ENCODE measurements at places on chromosomes 6 and 20.

GRCh38 chr6:28597217-28597835, 71.6 kb downstream of the GPX5 start:
- no peak for DNase-seq

DNA sequence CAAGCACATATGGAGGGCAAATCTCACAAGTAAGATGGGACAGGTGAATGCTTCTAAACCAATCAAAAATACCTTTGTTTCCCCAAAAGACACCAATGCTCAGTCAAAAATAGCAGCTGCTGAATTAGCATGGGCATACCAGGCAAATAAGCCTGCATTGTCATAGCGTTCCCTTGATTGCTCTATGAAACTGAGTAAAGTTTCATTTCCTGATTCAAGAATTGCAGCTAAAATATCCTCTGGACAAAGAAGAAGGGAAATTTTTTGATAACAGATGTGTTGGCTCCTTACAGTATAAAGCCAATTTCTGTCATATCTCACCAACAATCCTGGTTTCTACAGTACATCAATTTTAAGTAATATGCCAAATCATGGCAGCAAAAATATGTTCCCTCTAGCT, 3.3 kb upstream of the TMEM14A start:
- no peak for DNase-seq

GRCh38 chr6:94623586-94623985, 953.7 kb upstream of the MANEA start:
- DNase-seq = no peak

DNA sequence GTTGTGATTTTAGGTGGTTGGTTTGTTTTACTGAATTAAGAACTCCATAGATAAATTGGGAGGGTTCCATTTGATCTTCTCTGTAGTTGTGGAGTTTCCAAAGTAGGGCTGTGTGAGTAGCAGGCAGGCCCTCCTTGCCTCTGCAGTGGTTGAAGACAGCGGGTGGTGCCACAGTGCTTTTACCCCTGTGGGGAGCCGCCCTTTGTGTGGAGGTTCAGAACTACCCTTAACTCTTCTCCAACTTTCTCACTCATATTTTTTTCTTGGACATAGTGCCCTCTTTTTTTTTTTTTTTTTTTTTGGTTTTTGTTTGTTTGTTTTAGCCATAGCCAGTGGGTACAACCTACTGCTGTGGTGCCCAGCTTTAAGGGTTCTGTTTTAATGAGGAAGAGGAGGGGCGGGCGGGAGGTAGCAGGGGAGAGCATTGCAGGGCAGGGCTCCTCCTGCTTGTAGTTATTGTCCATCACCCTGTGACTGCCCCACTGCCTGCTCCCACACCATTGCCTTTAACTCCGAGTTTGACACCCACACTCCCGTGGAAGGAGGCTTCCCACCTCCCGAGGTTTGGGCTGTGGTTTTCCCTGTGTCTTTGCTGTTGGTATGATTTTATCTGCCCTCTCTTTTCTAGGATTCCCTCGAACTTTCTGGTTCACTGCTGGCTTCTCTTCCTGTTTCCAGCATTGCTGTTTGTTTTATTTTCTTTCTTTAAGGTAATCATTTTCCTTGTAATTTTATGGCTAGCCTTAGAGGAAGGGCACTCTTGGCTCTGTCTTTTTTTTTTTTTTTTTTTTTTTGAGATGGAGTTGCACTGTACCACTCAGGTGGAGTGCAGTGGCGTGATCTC, 50.7 kb downstream of the TIAM2 start:
- no peak for DNase-seq

- DNase-seq = no peak
These were observed 2.5 kb upstream of the APOBEC2 start for GRCh38 chr6:41050536-41050935.

DNA sequence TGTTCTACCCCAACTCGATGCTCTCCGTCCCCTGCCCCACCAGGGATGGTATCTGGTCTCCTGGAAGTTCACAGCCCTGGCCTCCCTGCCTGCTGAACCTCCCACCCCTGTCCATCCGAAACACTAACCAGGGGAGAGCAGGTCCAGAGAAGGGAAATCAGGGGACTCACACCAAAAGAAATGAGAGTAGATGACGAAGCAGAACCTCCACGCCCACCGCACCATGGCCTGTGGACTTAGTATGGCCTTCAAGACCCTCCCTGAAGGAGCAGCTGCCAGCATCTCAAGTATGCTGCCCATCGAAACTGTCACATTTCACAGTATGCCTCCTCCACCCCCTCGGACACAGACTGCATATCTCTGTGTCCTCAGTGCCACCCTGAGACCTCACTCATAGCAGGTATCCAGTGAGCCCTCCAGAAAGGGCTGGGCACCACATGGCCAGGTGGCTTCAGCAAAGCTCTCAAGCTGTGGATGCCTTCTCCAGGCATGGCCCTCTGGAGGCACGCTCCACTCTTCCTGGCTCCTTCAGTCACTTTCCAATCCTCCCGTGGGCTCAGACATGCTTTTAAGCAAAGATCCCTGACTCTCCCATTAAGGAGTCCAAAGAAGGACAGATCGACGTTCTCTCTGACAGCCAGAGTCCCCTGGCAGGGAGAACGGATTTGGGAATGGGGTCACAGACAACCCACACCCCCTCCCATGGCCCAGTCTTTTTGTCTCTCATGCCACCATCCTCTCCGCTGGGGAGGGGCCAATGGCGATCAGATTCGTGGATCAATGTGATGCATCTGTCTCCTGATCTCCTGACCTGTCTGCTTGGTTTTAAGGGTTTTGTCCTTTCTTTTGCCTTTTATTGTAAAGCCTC, 158.4 kb downstream of the ANKRD60 start:
- no peak for DNase-seq

DNA sequence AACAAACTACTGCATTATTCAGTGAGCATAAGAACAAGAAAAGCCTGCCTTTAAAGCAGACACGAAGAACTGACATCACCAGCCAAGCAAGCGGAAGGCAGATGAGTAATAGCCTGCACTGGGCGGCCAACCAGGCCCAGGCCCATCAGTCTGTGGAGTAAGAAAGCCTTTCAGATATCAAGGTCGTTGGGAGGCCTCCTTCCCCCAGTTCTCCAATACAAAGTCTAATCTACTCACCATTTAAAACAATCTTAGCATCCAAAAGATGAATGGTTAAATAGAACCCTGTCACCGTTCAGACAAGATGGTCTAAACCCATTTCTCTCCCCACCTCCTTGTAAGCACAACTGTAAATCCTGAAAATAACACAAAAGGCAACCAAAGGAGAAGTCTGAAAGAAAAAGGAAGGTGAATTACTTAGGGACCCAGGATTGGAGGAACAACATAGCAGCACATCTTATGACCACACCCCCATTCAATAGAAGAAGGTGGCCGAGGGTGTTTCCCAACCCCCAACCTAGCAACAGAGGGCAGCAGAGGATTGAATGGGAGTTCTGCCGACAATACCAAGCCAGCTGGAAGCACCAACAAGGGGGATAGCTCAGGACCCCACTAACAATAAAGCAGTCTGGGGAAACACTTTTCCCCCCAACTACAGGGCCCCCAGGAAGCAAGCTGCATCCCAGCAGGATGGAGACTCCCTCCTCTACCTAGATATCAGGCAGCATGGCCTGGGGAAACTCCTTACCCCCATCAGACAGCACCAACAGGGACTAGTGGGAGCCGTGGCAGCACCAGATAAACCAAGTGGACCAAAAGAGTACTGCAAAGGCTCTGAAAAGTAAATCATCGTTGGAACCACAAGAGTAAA, 67.9 kb downstream of the ZHX3 start:
- peak; percentile 84 for DNase-seq

- DNase-seq = peak; percentile 60
These were observed 8.5 kb downstream of the TPD52L2 start for GRCh38 chr20:63873477-63873971.

DNA sequence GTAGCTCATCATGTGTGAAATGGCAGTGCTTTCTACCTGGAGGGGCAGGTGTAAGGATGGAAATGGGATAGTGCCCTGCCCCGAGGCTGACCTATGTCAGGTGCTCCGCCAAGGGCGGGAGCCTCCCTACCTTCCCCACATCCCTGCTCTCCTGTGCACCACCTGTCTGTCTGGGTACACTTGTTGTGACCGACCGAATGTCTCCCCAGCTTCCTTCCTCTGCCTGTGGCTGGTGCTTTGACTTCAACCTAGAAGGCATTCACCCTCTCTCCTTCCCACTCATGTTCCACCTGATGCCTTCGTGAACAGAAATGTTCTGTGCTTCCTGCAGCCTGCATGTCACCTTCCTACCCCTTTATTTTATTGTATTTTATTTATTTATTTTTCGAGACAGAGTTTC, 114.8 kb downstream of the SCML4 start:
- DNase-seq = no peak

DNA sequence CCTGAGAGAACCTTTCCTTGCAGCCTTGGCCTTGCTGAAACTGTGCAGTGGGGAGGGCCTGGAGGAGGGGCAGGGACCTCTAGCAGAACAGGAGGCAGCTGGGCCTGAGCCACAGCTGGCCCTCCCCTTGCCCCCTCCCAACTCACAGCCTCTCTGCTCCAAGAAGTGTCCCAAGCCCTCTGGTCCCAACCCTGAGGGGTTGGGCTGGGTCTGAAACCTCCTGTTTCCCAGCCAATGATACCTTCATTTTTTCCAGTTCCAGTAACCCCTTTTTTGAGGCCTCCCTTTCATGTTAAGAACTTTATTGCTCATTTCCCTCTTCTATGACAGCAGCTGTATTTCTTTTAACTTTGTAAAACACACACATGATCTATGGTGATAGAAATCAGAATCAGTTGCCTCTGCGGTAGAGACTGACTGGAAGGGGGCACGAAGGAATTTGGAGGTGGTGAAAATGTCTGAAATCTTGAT, 17.9 kb upstream of the ARMC12 start:
- no peak for DNase-seq

GRCh38 chr20:48350313-48350988, 477.3 kb downstream of the PREX1 start:
- no peak for DNase-seq

- DNase-seq = no peak
These were observed 378.1 kb downstream of the BTBD9 start for GRCh38 chr6:38261626-38262025.

DNA sequence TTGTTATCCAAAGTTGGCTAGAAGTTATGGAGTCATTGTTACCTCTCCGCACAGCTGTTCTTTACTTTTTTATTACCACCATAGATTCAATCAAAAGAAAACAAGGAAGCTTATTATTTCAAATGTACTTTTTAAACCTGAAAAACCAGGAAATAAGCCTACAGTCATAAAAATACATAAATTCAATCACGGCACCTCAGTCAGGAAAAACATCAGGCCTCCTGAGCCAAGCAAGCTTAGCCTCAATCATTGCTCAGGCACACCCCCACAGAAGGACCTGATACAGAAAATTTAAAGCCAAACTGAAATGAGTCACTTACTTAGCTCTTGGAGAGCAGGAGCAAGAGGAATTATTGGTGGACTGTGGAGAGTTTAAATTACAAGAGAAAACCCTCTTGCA, 44.3 kb downstream of the MARCKS start:
- DNase-seq = no peak

GRCh38 chr6:73088138-73088813, 137.0 kb downstream of the KHDC1L start:
- no peak for DNase-seq

- no peak for DNase-seq
These were observed 36.4 kb downstream of the PSMG4 start for GRCh38 chr6:3294921-3295871.

GRCh38 chr6:49776444-49776843, 10.6 kb downstream of the PGK2 start:
- DNase-seq = no peak

DNA sequence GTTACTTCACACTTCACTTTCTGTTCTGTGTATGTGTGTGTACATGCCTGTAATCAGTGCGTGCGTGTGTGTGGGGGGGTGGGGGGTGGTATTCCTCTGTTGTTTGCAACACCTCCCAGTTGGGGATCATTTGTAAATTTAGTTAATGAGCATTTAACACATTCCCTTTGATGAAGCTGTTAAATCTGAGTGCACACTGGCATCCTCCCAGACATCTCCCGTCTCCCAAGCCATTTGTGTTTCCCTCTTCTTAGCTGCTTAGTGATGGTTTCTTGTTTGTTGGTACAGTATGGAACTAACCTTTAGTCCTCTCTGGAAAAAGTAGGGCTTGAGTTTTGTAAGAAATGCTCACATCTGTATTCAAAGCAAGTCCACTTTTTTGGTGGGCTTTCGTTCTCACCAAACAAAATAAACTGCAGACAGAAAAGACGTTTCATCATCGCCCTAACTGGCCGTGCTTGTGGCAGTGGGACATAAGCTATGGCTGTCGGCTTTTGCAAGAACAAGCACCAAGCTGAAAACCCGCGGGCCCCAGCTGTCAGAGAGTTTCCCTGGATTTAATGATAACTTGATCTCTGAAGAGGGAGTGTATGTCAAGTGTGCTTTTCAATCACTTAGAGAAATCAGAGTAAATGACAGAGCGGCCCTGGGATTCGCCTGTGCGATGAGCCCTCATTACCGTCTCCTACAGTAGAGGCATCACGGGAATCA, 54.9 kb upstream of the SASH1 start:
- no peak for DNase-seq

- DNase-seq = no peak
These were observed 7.6 kb downstream of the GSS start for GRCh38 chr20:34948030-34948429.

GRCh38 chr6:49430187-49430586, 32.9 kb downstream of the MMUT start:
- no peak for DNase-seq

GRCh38 chr6:143539734-143540133, 28.2 kb upstream of the FUCA2 start:
- DNase-seq = no peak

GRCh38 chr20:9581509-9581908, 67.1 kb downstream of the LAMP5 start:
- no peak for DNase-seq

GRCh38 chr6:11428371-11428770, 109.2 kb upstream of the TMEM170B start:
- no peak for DNase-seq

DNA sequence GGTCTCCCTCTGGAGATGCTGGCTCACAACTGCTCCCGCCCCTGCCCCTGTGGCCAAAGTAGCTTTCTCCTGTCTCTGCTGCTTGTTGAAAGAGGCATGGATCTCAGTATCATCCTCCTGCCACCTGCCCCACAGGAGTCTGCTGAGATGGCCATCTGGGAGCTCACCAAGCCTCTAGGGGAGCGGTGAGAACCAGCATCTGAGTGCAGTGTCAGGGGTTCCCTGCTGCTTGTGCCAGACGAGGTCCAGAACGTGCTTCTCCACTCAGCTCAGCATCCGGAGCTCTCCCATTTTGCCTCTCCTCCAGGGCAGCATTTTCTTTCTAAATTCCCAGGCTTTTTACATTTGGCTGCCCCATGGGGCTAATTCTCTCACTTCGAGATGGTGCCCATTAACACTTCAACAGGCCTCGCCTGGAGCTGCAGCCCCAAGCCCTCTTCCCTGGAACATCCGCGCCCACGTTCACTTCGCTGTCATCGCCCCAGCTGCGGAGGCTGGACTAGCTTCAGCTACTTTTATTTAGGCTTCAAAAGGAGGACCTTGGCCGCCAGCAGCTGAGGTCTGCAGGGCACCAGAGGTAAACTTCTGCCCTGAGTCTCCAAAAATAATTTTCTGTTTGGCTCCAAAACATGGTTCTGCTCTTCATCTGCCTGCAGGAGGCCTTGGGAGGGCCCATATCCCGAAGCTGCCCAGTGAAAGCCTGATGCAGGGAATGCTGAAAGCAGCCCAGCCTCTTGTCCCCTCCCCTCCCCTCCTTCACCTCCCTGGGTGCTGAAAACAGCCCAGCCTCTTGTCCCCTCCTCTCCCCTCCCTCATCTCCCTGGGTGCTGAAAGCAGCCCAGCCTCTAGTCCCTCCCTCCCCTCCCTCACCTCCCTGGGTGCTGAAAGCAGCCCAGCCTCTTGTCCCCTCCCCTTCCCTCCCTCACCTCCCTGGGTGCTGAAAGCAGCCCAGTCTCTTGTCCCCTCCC, 25.2 kb upstream of the MLN start:
- no peak for DNase-seq

Data from left cardiac atrium (tissue), 4 donors.